ENCODE measurements at places on chromosomes 5 and 9.

DNA sequence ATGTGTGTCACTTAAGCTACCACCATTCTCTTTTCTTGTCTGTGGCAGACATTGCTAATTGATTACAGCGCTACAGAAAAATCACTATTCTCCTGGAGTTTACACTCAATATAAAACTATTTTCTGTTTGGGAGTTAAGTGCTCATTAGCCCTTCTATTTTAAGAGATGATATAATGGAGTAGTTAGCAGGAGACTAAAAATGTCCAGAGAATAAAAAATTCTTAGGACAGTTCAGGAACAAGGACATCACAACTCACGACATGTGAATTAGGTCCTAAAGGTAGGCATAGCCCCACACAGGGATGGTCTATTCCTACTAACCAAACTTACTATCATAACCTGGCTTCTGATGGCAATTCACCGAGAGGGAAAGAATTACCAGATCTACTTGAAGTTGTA lies 258.5 kb downstream of the KIAA0825 start:
- no peak for DNase-seq

DNA sequence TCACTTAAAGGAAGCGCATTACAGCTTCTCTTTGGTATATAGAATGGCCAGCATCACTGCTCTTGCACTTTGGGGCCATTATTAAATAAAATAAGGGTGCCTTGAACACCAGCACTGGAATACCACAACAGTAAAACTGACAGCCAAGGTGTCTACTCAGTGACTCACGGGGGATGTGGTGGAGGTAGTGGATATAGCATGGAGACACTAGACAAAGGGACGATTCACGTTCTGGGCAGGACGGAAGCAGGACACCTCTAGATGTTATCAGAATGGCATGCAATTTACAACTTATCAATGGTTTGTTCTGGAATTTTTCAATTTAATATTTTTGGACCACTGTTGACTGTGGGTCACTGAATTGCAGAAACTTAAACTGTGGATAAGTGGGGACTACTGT lies 32.9 kb upstream of the PDE8B start:
- no peak for DNase-seq

- DNase-seq: no peak
Measured at GRCh38 chr9:136143215-136144001, 24.7 kb upstream of the TMEM250 start.

- no peak for DNase-seq
Measured at GRCh38 chr5:51977014-51977413, 593.8 kb downstream of the ISL1 start.

DNA sequence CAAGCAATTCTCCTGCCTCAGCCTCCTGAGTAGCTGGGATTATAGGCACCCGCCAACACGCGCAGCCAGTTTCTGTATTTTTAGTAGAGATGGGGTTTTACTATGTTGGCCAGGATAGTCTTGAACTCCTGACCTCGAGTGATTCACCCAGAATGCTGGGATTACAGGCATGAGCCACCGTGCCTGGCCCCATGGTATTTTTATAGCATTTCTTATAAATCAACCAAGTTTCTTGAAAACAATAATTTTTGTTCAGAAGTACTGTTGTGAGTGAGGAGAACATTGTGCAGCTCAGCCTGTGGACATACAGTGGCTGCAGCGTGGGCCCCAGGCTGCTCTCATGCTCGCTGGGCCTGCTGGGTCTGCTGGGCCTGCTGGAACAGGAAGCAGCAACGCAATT lies 45.3 kb downstream of the MAP1B start:
- DNase-seq: no peak

DNA sequence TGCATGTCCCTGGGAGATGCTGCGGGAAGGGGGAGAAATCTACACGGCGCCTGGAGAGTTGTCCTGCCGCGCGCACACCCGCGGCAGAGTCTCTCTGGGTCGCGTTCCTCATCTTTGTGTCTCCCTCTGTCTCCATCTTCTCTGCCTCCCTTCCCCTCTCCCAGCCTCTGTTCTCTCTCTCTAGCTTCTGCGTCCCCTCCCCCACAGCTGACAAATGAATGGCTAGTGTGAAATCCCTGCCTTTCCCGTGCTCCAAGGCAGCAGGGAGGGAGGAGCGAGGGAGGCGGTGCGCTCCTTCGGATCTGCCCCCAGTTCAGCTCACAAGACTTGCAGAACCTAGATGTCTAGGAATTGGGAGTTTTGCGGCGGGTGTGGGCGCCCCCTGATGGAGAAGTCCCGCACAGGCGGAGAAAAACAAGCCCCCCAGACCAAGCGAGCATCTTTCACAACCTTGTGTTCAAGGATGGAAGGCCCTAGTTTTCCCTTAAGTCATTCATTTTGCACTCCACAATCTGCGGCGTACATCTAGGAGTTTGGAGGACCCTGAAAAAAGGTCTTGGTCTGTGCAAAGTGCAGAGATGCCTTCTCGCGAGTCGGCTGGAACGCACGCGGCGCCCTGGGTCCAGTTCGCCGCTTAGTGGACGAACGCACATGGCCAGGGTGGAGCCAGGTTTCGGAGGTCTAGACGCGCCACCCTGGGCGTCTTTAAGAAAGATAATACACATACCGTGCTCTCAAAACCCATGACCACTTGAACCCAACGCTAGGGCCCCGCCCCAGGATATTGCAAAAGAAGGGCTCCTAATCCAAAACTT lies 2.0 kb downstream of the VCAN start:
- no peak for DNase-seq

GRCh38 chr5:172163346-172163745 lies 24.7 kb downstream of the STK10 start:
- DNase-seq: no peak

DNA sequence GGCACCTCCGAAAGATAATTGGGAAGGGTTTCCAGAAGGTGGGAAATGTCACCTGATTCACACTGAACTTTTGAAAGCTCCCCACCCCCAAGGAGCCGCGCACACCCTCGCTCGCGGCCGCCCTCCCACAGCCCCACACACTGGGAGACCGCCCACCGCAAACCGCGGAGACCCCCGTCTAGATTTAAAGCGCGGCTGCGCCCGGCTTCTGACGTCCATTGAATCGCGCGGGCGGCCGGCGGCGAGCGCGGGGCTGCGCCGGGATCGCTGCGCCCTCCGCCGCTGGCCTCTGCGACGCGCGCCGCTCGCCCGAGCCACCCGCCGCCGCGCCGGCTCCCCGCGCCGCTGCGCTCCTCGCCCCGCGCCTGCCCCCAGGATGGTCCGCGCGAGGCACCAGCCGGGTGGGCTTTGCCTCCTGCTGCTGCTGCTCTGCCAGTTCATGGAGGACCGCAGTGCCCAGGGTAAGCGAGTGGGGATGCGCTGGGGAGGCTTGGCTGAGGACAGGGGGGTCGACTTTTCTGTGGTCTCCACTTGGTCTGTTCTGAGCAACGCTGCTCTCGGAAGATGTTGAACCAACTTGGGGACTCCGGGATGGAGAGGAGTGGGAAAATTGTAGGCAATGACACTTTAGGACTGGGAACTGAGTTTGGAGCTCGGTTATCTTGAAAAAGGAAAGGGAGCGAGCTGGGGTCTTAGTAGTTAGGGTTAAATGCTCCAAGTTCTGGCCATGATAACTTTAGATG lies at the start of gene FST:
Gene FST (plus strand): TSS at position 214 of the 743 bp plus-strand sequence. CDS start 163 bp downstream, at position 377.
- no peak for DNase-seq
